ENCODE measurements at places on chromosomes 7 and 10.

- no peak for DNase-seq
These were observed 20.4 kb downstream of the JCAD start for GRCh38 chr10:30038781-30039536.

- DNase-seq = peak; percentile 30
These were observed 139.5 kb upstream of the FERD3L start for GRCh38 chr7:19284596-19285300.

DNA sequence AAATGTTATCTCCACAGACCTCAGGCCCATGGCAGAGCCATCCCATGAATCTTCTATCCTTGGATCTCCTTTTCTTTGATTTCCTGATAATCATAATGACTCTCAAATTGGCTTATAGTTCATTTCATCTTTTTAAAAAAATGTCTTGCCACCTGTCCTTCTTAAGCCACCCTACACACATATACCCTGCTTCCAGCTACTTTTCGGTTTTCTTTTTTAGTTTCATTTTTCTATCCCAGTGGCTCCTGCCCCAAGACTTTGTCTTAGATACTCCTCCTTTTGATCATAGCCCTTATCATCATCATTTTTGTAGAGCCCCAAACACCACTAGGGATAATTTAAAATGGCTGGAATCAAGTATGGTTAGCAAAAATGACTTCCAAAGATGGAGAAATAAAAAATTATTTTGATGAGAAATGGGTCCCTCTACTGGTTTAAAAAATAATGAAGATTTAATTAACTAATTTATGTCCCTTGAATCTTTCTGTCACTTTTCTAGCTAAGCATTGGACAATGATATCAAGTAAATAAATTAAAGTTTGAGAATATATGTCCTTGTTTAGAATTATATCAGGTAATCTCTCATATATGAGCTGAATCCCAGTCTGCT is 277.3 kb upstream of the SEMA3D start:
- DNase-seq = peak; percentile 20

DNA sequence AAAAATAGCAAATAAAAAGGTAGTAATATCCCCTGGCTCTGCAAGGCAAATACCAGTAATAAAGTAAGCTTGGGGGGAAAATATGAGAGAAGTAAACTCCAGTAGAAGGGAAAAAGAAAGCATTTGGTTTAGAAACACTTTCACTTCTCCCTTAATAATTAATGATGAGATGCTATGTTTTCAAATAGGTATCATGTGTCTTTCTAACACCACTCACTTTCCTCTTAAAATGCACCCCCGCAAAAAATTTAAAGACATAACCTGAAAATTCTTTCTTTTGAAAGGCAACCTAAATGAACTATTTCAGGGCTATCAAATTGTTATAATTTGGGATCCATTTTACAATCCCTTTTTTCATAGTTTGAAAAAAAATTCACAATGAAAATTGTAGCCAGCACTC is 240.3 kb downstream of the SNX10 start:
- DNase-seq = no peak

GRCh38 chr7:43570688-43571365 is 12.1 kb upstream of the STK17A start:
- peak; percentile 76 for DNase-seq

- DNase-seq = no peak
These were observed 234.6 kb upstream of the MKI67 start for GRCh38 chr10:128360783-128361182.

DNA sequence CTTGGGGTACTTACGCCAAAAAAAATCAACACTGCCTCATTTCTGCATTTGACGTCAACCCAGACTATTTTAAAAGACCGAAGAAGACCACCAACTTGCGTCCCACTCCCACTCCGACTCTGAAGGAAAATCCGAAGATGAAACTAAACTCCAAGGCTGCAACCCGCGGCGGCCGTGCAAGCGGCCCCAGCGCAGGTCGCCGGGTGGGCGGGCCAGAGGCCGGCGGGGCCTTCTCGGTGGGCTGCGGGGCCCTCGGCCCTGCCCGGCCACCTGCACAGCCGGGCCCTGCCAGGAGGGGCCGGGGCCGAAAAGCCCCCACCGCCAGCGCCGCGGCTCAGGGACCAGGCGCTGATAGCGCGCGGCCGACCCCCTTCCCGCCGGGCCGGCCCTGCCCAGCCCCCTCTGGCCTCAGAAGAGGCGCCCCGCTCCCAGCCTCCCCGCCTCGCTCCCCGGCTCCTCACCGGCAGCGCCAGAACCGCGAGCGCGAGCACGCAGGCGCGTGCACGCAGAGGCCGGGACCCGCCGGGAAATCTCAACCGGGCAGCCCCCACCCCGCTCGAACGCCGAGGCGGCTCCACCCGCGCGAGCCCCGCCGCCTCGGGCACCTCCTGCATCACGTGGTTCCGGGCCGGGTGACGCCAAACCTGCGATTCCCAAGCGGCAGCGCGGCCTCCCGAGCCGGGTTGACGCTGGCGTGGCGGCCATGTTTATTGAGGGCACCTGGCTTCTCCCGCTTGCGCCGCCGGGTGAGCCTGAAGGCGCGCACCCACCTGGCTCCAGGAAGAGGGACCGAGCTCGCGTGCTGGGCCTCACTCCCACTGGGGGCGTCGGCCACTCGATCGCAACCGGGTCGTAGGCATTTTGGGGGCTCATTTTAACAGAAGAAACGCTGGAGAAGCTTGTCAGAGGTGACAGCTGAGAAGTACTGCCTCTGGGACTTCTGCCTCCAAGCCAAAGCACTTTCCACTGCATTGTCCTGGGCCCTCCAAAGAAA is at the start of gene C7orf25:
C7orf25 (minus strand) TSS at position 617 of the 994 bp plus-strand sequence. CDS start 1,170 bp downstream, outside the sequence.
- peak; percentile 91 for DNase-seq

- DNase-seq = no peak
These were observed 238.2 kb upstream of the CELF2 start for GRCh38 chr10:10779511-10779910.

DNA sequence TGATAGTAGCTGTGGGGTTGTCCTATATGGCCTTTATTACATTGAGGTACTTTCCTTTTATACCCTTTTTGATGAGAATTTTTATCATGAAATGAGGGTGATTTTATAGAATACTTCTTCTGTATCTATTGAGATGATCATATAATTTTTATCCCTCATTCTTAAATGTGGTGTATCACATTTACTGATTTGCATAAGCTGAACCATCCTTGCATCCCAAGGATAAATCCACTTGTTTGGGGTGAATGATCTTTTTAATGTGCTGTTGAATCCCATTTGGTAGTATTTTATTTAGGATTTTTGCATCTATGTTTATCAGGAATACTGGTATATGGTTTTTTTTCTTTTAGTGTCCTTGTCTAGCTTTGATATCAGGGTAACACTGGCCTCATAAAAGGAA is 84.5 kb upstream of the IL6 start:
- DNase-seq = no peak

DNA sequence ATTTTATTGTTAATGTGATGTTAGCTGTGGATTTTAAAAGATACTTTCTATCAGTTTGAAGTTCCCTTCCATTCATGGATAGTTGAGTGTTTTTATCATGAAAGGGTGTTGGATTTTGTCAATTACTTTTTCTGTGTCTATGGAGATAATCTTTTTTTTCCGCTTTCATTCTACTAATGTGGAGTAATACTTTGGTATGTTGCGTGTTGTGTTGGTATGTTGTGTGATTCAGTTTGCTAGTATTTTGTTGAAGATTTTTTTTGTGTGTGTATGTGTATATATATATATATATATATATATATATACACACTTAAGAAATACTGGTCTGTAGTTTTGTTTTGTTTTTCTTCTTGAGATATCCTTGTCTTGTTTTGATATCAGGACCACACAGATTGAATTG is 100.3 kb downstream of the CCSER2 start:
- DNase-seq = no peak

GRCh38 chr7:24877790-24878311 is 102.1 kb downstream of the OSBPL3 start:
- no peak for DNase-seq

DNA sequence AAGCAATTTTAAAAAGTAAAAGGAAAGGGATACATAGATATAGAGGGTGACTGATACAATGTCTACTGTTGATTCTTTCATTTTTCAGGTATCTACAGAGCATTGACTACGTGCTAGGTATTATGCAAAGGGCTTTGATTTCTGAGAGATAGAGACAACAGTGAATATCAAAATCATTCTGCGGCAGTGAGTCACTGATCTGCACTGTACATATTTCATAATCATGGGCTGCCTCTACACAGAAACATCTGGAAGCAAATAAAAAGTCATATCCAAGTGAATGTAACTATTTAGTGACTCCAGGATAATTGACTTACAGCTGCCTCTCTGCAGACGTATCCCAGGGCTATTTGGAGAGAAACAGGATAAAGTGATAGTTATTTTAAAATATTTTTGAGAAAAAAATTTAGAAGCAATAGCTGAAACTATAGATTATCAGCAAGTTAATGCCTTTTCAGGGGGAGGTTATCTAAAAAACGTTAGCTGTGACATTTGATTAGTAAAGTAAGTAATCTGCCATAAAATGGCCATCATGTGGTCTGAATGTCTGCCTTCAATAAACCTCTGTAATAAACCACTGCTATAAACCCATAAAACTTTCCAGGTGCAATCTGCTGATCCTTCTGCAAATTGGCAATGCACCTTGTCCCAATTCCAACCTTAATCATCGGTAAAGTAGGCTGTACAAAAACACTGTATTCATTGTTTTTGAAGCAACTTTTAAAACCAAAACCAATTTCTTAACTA is 43.7 kb downstream of the CPXM2 start:
- DNase-seq = no peak

DNA sequence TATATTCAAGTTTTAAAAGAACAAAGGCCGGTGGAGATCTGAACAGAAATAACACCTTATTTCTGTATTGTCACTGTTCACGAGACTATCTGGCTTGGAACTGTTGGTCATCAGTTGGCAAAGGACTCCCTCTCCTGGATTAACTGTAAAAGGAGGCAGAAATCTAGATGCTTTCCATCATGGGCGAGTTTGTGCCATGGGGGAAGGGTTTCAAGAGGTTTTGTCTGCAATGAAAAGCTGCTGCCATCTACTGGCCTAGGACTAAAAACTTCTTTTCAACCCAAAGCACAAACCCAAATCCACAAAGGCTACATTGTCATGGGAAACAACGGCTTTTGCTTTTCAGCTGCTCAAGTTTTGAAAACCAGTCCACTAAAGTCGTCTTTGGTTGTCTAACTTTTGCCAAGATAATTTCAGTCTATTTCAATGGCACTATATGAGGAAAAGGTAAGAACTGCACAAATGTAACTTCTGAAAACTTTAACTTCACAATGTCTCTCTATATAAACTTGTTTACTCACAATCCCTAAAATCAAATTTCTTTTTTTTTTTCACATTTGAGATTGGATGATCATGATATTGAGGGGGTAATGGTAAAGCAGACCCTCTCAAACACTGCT is 196.8 kb downstream of the SKAP2 start:
- DNase-seq = peak; percentile 94

GRCh38 chr10:118118716-118119115 is 72.0 kb upstream of the RAB11FIP2 start:
- no peak for DNase-seq

- no peak for DNase-seq
These were observed 73.8 kb downstream of the PAXIP1 start for GRCh38 chr7:154929006-154929726.

- DNase-seq = peak; percentile 26
These were observed 9.0 kb downstream of the IQCE start for GRCh38 chr7:2567679-2568278.

DNA sequence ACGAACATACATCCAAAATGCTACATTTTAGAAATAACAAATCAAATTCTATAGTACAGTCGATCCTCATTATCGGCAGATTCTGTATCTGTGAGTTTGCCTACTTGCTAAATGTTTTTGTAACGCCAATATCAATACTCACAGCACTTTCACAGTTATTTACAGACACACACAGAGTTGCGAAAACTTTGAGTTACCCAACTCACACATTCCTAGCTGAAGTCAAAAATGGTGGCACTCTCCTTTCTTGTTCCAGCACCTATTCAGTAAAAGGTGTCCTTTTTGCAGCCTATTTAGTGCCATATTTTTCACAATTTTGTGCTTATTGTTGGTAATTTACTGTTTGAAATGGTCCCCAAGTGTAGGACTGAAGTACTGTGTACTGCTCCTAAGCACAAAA is 161.7 kb downstream of the AKR1D1 start:
- no peak for DNase-seq

GRCh38 chr10:7787857-7788638 is at the start of the genes ATP5F1C and KIN:
Gene ATP5F1C, plus strand, starts transcription at chr10:7788177. Its CDS starts 31 bp downstream, at chr10:7788208.
Gene KIN, minus strand, starts transcription at chr10:7787993. Its CDS starts 60 bp downstream, at chr10:7787933.
- DNase-seq = peak; percentile 86

DNA sequence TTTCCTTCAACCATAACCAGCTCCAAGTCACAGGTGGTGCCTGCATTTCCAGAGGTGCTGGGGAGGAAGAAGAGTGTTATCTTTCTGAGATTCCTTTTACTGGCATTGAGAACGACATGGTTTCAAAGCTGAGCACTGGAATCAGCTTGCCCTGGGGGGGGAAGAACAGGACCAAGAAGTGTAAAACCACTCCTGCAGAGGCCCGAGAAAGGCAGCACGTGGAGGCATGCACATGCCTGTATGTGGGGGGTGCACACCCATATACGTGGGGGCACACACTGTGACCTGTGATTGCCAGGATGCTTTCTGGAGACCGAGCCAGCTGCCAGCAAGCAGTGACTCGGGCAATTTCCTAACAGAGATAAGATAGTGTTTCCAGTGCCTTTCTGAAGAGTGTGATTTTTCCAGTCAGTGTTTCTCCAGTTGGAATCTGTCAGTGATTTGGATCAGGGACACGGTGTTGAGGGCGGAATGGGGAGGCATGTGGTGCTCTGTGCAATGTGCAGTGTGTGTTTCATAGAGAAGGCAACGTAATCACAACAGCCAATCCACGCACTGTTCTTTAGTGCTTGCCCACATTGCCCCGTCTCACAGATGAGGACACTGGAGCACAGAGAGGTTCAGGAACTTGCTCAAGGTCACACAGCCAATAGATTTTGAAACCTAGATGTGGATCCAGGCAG is 4.2 kb downstream of the LRRC27 start:
- DNase-seq = no peak

GRCh38 chr10:95250856-95251255 is 39.9 kb downstream of the PDLIM1 start:
- DNase-seq = no peak

DNA sequence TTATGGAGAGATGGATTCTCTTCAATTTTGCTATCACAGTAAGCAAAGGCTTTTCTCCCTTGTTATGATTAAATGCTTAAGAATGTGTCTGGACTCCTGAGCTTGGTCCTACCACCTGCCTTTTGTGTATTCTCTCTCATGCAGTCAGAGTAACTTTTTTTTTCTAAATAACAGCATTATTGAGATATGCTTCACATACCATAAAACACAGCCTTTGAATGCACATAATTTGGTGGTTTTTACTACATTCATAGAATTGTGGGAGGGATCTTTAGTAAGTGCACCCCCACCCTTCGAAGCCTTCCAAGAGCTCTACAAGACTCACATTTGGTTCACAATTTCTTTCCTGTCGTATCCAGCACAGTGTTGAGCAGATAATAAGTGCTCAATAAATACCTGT is 175.5 kb downstream of the ADAM12 start:
- peak; percentile 31 for DNase-seq

- DNase-seq = peak; percentile 7
These were observed 31.5 kb downstream of the MACROH2A2 start for GRCh38 chr10:70084189-70084588.

DNA sequence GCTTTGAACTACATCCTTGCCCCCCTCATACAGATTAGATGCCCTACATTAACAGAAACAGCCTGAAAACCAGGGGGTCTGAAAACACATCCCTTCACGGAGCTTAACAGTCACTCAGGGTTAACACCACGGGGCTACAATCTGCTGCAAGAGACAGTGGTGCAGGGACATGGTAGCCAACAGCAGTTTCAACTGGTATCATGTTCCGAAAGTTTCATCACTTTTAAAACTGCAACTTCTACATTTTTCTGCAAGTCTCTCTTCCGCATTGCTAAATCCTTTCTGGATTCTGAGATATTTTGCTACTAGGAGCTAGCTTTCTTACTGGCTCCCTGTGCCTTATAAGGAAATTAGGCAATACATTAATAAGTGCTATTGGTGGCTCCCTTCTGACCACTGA is 92.6 kb downstream of the JAZF1 start:
- DNase-seq = no peak
